ENCODE measurements at places on chromosomes 12 and 14.

DNA sequence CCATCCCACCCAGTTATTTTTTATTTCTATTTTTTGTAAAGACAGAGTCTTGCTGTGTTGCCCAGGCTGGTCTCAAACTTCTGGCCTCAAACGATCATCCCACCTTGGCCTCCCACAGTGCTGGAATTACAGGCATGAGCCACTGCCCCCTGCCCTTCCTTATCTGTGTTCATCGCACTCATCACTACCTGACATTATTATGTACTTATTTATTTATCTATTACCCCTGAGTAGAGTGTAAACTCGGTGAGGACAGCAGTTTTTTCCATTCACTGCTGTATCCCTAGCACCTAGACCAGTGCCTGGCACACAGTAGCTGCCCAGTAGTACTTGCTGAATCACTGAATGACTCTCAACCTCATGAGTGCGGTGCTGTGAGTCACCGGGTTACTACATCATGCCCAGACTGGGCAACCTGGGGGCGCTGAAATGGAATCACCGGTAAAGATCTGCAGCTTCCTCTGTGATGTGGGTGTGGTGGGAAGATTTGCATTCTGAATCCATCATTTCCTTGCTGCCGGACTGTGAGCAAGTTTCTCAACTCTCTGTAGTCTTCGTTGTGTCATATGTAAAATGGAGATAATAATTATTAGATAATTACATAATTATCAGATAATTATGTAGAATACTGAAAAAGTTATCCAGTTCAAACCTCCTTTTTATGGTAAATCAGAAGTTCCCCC is 81.9 kb upstream of the USP44 start:
- DNase-seq, result no peak

DNA sequence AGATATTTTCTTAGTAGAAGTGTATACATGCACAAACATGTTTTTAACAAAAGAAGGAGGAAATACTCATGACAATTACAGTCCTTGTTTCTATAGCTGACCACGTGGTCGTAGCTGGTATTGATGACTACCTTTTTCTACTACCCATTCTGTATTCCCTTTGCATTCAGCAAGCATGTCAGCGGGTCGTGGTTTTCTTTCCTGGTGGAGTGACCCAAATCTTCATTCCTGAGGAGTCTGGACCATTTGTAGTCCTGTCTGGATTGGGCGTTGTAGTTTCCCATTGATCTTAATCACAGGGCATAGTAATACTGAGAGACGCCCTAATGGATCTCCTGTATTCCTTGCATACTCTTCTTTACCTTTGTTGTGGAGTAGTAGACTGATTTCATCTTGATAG is 472.1 kb upstream of the RGS6 start:
- DNase-seq, result no peak

DNA sequence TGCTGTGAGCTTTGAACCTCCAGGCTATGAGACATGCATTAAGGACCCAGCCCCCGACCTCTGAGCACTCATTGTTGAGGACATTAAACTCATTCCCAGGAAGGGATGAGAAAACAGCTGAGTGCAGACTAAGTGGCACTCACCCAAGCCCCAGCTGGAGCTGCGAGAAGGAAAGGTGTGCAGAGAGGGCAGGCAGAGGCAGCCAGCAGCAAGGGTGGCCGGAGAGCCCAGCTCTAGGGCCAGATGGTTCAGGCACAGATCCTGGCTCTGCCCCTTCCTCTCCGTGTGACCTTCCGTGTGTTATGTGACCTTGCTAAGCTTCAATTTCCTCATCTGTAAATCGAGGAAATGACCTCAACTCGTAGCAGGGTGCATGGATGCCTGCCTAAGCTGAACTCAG is 3.7 kb downstream of the TSPAN11 start:
- no peak for DNase-seq

- no peak for DNase-seq
These were observed 8.1 kb downstream of the TCTN2 start for GRCh38 chr12:123678981-123679380.

DNA sequence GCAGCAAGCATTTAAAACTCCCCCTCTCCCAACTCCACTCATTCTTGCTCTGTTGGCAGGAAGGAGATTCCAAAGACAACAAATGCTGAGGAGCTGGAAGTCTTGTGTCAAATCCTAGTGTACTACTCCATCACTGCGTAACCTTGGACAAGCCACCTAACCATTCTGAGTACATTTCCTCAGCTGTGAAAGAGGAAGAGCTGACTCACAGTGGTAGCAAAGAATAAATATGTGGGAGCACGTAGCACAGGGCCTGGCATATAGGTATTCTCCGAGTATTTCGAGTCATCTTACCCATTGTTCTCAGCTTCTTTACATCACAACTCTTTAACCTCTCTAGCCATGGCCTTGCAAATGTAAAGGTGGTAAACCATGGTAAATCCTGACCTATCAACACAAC is 28.7 kb downstream of the EGLN3 start:
- no peak for DNase-seq

- DNase-seq, result no peak
These were observed at the start of gene GLT8D2 for GRCh38 chr12:104049903-104050356. GLT8D2 (minus strand) TSS chr12:104050187; CDS start chr12:104019648, 30,539 bp downstream.

DNA sequence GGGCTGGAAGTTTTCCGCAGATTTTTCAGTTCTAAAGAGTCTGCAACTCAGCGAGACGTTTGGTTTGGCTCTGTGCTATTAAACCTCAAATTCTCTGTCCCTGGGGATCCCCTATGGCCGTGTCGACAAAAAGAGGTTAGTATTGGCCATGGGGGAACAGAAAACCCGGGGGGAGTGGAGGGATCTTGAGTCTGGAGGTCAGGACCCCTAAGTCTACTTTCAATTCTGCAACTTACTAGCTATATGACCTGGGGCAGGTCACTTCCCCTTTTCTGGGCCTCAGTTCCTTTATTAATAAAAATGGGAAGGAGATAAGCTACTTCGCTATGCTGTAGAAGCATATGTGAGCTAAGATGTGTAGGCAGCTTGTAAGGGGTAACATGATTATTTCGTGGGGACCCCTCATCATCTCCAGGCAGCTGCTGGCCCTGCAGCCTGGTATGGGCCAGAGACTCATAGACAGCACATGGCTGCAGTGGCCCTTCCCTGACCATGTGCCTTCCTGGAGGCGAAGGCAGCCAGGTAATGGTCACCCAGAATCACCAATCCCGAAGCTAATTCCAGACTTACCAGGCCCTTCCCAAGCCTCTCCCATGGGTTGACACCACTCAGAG is 8.6 kb downstream of the ASB2 start:
- no peak for DNase-seq

GRCh38 chr12:54419088-54419887 is at the start of gene ITGA5:
ITGA5 (minus strand) TSS chr12:54419266; CDS start chr12:54419198, 68 bp downstream.
- DNase-seq, result no peak

- no peak for DNase-seq
These were observed 5.9 kb downstream of the KRT86 start for GRCh38 chr12:52280319-52280795.

DNA sequence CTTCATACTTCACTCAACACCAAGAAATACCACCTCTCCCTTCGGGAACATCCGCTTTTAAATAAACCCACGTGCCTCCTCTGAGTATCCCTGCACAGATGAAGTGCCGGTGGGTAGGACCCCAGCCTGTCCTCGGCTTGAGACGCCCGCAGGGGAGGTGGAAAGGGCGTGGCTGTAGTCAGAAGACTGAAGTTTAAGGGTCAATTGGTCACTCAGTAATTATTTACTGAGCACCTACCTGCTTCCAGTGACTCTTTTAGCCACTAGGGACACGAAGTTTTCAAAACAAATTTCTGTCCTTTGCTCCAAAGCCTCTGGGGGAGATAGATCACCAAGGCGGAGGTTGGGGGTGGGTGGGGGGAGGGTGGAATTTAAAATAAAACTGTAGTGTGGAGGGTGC is 309.4 kb downstream of the VRK1 start:
- DNase-seq, result no peak

DNA sequence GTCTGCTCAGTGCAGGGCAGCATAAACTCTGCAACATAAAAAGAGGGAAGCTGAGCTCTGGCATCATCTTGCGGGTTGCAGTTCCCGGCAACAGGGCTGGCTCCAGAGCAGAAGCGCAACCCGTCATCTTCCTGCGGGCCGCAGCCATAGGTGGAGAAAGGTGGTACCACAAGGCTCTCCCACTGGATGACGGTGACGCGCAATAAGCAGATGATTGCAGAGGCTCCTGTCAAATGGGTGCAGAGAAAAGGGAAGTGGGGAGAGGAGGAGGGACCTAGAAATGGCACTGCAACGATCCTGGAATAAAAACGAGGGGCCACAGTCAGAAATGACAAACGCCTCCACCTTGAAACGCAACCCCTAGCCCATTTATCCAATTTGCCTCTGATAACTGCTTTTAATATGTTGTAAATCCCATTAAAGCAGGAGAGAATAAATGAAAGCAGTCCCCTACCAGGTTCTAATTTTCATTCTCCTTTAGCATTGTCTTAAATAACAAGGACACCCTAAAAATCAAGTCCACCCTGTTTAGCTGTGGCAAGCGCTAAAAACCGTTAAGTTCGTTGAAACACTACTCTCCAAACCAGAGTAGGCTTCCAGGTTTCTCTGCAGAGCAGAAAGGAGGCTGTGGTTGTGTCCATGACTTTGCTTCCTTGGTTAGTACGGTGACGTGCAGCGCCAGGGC is 30.9 kb upstream of the TUBA1C start:
- no peak for DNase-seq

GRCh38 chr12:16593546-16593945 is 12.4 kb downstream of the LMO3 start:
- no peak for DNase-seq

- DNase-seq, result no peak
These were observed 169.7 kb downstream of the MYRFL start for GRCh38 chr12:69994724-69995173.

DNA sequence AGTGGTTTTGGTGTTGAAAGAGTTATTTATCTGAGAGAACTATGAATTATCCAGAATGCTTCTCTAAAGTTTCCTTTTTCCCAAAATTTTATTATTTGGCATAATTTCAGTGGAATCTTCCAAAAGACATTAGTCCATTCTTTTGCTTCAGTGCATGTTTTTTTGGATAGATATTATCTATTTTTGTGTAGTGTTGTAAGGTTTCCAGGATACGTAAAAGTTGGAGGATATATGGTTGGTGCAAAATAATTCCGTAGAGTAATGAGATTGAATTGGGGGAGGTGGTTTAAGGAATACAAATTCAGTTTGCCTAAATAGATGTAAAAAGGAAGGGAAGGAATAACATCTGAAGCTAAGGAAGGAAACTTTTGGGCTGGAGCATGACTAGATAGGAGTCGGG is 186.6 kb downstream of the RGS6 start:
- no peak for DNase-seq

DNA sequence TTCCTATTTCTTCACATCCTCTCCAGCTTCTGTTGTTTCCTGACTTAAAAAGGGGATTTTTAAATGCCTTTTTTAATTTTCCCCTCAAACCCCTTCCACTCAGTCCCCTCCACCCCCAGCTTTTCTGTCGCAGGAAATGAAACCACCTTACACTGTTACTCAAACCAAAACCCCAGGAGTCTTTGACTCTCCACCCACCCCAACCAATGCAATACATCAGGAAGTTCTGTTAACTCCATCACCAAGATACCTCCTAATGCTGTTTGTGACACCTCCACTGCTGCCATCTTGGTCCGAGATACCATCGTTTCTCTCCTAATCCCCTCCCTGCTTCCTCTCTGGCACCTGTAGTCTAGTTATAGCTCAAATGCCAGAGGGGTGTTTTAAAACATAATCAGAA is 25.4 kb upstream of the CPM start:
- no peak for DNase-seq

DNA sequence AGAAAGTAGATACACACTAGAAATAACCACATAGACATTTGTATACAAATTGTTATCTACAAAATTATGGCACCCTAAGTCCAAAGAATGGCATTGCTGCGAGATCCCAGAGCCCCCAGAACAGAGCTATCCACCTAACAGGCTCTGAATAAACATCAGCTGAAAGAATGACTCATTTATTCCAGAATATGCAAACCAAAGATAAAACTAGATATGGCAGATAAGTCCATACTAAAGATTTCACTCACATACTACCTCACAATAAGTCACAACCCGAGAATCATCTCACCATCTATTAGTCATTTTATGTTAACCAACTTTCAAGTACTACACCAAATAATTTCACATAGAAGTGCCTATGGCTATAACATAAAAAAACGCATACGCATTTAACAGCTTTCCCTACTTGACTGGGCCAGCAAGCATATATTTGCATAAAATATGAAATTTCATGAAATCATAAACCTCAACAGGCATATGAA is 5.6 kb downstream of the CNIH1 start:
- no peak for DNase-seq

DNA sequence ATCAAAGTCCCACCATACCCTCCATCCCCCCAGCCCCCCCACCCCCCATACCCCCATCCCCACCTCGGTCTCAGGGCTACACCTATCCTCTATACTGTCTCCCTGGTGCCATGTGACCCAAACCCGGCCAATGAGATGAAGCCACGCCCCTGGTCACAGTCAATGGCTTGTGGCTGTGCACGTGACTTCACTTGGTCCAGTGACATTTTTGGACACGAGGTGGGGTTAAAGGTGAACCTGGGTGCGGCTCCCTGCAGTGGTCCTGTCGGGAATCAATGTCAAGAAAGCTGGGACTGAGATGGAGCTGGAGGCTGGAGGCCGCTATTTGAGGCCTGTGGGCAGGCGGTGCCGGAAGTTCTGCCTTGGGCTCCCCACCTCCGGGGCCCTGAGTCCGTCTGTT is 100.7 kb upstream of the MAP1LC3B2 start:
- no peak for DNase-seq

DNA sequence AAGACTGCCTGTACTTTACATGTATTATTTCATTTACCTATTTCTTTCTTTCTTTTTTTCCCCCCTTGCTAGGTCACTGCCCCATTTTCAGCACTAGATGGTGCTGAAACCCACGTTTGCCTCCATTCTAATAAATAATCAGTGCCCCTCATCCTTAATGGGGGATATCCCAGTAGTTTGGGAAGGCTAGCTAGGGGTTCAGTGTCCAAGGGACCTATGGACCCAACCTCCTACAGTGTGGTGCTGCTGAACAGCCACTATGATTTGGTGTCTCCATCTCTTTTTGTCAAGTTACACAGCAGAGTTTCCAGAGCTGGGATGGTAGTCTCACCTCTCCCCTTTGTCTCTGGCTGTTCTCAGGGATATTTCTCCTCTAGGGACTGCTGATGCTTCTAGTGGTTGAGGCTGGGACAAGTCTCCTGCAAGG is 6.5 kb upstream of the HCFC2 start:
- DNase-seq, result no peak

GRCh38 chr12:23860019-23860418 is 89.5 kb downstream of the SOX5 start:
- no peak for DNase-seq

DNA sequence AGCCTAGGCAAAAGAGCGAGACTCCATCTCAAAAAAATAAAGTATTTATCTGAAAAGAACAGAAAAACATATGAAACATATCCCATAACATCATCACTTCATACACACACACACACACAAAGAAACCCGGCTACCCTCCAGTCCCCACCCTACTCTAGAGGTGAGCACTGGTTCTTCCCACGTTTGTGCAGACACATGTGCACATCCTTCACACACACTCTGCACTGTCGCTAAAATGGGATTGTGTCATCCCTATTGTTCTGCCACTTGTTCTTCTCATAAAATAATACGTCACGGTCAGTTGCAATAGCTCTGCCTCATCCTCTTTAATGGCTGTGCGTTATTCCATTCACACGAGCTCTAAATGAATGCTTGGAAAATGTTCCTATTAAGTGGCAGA is 85.9 kb upstream of the ANO2 start:
- DNase-seq, result no peak
